ENCODE measurements at places on chromosomes 2 and 18.

- no peak for DNase-seq
Observed at GRCh38 chr2:98898423-98898841, 37.6 kb downstream of the CRACDL start.

GRCh38 chr18:13216092-13216582, 2.4 kb upstream of the LDLRAD4 start:
- DNase-seq: no peak

DNA sequence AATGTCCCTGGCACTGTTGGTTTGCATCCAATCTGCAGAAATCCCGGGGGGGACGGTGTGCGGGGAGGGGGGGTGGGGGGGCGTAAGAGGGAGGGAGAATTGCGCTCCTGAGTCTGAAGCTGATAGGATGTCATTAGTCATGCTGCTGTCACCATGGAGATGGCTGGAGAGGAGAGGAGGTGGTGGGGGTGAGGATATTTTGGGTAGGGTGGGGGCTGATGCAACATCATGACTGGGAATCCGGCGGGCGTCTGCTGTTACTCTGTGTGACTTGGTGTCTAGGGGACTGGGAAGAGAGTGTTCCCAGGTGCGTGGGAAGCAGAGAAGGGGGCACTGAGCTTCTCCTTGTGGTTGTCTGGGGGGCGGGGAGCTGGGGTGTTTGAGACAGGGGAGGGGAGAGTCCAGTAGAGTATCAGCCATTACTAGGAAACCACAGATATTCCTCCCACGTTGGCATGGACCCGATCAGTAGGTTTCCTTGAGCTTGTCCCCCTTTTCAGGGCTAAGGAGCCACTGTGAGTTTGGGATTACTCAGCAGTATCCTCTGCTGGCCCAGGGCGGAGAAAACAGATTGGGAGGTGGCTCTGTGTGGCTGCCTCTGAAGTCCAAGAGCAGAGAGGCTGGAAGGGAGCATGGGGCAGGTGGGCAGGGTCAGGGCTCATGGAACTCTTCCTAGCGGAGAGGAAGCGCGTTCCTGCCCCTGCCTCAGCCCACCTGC, 18.9 kb downstream of the TET3 start:
- no peak for DNase-seq

DNA sequence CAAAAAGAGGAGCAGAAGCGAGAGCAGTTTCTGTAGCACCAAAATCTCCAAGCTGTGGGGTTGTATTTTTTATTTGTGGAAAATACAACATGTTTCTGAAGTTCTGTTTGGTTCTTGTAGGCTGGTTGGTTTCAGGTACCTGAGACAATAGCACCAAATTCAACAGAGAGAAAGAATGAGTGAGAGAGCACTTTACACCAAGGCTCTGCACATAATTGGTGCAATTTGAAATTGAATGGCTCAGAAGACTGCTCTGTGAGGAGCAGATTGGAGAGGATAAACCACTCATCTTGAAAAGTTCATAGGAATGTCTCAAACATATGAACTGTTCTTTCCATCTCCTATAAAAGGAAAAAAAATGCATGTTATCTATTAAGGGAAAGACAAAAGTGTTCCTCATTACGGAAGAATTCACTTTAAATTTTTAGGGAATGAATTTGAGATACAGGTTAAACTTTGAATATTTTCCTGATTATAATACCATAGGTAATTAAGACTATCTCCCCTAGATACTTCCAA, 175.1 kb downstream of the ATAD2B start:
- no peak for DNase-seq
